ENCODE measurements at places on chromosomes 5 and 9.

GRCh38 chr5:113293975-113294310, 140.8 kb downstream of the TSSK1B start:
- no peak for DNase-seq

GRCh38 chr5:94103514-94104245, 362.3 kb upstream of the POU5F2 start:
- DNase-seq, result no peak

DNA sequence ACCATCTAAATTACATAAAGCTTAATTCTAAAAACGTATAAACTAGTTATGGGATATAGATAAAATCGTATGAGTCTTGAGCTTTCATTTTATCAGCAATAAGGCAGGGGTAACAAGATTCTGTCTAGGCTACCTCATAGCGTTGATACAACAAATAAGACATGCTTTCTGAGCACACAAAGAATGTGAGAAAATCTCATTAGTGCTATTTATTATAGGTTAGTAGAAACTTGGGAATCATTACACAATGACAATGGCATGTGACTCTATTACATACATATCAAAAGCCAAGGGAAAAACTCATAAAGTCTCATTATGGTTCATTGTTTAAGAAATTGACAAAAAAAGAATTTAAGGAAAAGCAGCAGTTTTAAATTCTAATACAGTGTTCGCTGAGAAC, 448.6 kb downstream of the PLK2 start:
- DNase-seq, result no peak

DNA sequence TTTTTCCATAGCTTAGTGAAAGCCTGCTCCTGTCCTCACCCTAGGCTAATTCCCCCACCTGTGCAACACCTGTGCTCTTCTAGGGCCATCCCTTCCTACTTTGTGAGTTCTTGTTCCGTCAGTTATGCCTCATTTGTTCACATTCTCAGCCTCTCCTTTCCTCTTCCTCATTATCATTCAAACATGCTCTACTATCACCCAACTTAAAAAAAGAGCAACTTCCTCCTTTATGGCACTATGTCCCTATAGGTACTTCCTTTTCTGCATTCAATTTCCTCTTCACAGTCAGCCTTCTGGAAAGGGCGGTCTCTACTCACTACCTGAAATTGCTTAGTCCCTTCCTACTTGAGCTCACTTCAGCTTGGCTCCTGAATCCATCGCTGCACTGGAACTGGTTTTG, 111.8 kb upstream of the LHFPL2 start:
- peak; percentile 91 for DNase-seq

DNA sequence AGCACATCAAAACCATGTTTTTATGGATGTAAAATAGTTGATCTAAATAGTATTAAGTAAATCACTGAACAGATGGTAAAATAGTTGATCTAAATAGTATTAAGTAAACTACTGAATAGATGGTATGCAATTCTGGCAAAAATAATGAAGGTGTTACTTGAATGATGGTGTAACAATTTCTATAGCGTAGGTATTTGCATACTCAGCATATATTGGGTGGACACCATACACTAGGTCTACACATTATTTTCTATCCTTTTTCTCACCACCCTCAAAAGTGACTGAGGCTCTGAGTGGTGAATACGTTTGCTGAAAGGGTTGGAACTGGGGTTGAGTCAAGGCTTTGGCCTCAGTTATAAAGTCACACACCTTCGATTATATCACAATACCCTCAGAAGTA, 81.3 kb downstream of the ATP10B start:
- no peak for DNase-seq

DNA sequence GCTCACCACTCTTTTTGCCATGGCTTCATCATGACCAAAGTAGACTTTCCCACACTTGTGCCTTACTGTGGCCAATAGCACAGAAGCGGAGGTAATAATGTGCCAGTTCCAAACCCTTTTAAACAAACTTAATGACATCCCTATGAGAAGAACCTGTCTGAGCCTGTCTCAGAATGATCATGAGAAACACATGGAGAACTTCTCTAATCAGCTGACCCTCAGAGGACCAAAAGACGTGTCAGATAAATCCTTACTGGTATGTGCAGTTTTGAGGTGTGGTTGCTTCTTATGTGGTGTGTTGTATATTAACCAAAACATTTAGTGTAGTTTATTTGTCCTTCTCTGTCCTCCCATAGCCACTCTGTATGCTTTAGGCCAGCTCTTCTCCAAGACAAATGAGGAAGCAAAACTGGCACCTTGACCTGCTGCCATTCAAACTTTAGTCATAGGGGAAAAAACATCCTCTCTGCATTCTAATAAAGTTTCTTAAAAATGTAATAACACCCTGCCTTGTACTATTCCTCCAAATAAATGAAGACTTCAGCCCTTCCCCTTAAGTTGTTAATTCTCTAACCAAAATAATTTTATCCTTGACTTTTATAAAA, 168.9 kb downstream of the MUSK start:
- no peak for DNase-seq

- no peak for DNase-seq
These were observed 62.5 kb upstream of the PLPP1 start for GRCh38 chr5:55597014-55597981.

- DNase-seq, result no peak
These were observed 66.6 kb downstream of the SERINC5 start for GRCh38 chr5:80189201-80189600.

- no peak for DNase-seq
These were observed 41.4 kb upstream of the PJA2 start for GRCh38 chr5:109451146-109451545.

DNA sequence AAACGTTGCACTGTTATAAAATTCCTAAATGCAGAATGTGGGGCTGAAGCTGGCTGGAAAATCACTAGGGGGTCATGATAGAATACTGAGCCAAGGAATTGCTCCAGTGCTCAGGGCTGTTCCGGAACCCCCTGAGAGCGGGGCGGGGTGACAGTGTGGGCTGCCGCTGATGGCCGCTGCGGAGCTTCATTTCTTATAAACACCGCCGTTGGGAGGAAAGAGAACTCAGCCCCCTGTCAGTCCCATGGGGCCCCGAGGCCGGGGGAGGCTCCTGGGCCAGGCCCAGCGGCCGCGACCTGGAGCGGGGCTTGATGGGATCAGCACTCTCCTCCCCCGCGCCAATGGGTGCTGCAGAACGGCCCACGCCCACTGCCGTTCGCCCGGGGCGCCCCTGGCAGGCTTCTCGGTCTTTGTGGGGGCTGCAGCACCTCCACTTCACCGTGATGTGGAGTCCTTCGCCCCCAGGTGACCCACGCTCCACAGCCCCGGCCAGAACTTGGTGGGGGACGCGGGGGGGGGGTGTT, 5.2 kb upstream of the IRF1 start:
- DNase-seq, result peak; percentile 62

DNA sequence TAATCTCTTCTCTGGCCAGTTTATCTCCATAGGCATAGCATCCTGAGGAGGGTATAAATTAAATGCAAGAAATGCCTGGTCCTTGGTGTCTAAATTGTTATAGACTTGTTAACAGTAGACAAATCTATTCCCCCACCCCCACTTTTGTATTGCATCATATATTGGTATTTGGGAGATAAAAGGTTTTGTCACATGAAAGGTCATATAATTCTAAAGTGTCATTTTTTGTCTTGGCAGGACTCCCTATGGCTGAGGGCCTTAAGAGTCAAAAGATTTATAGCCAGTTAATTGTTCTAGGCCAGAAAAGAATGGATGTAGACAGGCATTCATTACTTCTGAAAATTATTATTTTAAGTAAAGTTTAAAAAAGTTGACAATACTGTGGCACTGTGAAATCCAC, 90.3 kb upstream of the MOCS2 start:
- no peak for DNase-seq

GRCh38 chr5:95613514-95613913, 6.4 kb upstream of the GPR150 start:
- no peak for DNase-seq

DNA sequence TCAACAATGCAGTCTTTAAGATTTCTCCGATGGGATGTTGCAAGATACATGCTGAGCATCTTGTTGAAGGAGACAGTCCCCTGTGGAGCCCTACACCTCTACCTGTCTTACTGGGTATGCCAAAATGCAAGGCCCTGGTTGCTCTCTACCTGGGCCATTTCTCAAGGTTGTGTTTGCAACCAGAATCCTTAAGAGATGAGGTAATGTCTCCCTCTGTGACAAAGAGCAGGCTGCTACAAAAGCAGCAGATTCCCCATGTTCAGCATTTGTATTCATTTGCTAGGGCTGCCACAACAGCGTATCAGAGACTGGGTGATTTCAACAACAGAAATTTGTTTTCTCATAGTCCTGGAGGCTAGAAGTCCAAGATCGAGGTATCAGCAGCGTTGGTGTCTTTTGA, 138.4 kb upstream of the RPS23 start:
- DNase-seq, result no peak

DNA sequence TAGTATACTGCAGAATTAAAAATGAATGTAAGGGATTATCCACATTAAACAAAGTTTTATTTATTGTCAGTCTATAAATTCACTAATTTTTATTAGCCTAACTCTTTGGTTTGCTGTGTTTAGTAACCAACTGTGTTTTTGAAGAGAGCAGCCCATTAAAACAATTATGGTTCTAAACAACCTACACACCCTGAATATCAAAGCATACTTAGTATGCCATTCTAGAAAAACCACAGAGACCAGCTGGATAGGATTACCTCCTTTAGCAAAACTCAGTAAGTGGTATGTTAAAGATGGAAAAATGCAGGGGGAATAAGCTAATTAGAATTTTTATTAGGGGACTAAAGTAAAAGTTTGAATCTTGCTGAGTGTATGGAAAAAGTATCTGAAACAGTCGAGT, 1981.7 kb upstream of the NUDT12 start:
- no peak for DNase-seq

DNA sequence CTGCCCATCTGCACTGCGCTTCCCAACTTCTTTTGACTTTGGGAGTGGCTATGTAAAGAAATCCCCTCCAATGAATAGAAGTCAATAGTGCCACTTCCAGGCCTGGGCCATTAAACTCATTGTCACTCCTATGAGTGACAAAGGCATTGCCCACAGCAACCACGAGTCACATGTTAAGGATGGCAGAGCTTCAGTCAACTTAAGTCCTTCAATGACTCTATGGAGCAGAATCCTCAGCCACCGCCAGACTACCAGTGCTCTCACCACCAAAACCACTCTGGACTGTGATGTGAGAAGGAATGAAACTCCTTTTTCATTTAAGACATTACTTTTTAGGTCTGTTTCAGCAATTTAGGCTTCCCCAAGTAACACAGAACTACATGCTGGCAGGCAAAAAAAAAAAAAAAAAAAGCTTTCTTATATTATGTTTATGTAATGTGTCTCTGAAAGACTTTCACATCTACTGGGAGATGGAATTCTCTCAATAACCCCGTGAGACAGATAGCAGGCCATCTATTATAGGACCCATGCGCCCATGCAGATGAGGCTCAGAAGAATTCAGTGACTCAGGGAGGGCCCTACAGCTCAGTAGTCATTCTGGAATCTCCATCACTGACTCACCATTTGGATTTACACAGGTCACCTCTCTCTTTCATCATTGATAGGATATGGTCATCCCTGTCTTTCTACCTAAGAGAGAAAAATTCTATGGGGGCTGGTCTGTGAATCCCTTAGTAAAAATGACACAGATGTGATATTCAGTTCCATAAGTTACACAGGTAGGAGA, 180.5 kb downstream of the CEMIP2 start:
- no peak for DNase-seq

DNA sequence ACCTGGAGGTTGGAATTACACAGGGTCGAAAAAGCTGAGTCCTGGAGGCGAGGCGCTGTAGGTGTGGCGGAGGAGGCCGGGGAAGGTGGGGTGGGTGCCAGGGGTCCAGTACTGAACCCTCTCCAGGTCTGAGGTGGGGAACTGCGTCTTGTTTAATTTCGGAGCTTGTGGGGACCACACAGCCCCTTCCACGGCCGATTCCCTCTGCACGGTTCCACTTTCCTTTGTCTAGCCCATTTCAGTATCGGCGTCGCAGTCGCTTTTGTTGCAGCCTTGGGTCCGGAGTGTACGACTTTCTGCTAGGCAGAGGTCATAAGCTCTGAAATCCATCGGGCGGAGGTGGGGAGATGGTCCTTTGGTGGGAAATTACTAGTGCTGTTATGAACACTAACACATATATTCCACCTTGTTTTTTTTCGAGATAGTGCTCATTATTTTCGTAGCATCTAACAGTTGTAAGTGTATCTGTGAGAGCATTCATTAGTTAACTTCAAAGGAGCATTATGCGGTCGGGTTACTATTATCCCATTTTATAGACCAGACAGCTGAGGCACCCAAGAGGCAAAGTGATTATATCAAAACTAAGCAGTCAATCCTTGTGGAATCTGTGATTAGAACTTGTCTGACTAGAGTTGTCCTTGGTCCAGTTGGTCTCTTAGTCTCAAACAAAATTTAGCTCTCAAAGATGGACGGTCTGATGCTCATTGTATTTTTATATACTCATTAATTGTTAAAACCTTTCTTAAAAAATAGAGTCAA, 737 bp downstream of the RNF180 start:
- DNase-seq, result no peak

- DNase-seq, result no peak
These were observed 251.6 kb upstream of the PIK3R1 start for GRCh38 chr5:67963789-67964519.

GRCh38 chr9:124506433-124506832, 766 bp downstream of the NR5A1 start:
- no peak for DNase-seq

GRCh38 chr5:180138214-180138975, 66.8 kb upstream of the RNF130 start:
- DNase-seq, result no peak

- DNase-seq, result no peak
These were observed 13.6 kb upstream of the CLK4 start for GRCh38 chr5:178640331-178641045.

DNA sequence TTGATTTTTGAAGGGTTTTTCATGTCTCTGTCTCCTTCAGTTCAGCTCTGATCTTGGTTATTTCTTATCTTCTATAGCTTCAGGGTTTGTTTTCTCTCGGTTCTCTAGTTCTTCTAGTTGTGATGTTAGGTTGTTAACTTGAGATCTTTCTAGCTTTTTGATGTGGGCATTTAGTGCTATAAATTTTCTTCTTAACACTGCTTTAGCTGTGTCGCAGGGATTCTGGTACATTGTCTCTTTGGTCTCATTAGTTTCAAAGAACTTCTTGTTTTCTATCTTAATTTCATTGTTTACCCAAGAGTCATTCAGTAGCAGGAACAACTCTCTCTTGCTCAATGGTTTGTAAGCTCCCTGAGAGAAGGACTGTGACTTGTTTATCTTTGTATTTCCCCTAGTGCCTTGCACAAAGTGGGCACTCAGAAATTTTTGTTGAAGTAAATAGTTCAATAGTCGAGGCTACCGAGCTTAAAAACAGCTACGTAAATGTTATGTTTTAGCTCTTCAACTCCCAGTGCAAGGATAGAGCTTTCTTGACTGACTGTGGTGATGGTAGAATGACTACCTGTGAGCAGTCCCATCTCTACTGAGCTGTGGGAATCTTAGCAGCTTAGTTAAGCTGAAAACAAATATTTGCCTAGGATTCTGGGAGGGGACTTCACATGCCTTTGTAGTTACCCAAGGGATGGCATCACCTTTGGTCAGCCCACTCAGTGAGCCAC, 225.8 kb upstream of the ELL2 start:
- no peak for DNase-seq

- DNase-seq, result peak; percentile 68
These were observed 992 bp downstream of the SETD9 start for GRCh38 chr5:56910210-56910965.

- DNase-seq, result peak; percentile 76
These were observed 26.2 kb upstream of the BICD2 start for GRCh38 chr9:92790542-92791527.

Data from AML-193 (cell line).